Lung (tissue), 17 donors: ENCODE measurements at places on chromosomes 2 and 18. TPM values are rescaled to one million over a fixed set of nuclear protein-coding genes. Genes with fewer than 3 reads are reported as not detected.
A peak's percentile ranks its signal among the peaks of the same experiment; 100 is the strongest.

The PDE11A gene
- 0.25 TPM for total RNA-seq

The DSG3 gene
- not detected for total RNA-seq

The ABCG8 gene
- 0.80 TPM for total RNA-seq

The ITM2C gene
- total RNA-seq = 99.7 TPM

The SLC19A3 gene
- 56.5 TPM for total RNA-seq

The AFF3 gene
- total RNA-seq = 90.9 TPM

DNA sequence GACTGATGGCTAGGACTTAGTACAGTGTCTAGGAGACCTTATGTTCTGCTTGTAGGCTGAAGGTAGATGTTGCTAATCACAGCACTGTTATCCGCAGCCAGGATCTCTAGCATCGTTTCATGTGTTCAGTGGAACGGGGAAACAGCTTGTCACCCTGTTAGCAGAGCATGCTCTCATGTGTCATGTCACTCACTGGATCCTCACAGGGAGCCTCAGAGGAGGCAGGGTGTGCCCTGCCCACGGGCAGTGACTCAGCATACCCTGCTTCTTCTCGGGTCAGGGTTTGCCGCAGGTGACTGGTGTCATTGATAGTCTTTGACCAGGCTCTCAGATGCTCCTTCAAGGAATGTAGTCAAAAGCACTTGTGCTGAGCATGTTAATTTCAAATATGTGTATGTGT lies 44.4 kb downstream of the RPIA start:
- no peaks in the 10 kb centered on the region for H3K4me1 ChIP-seq
- H3K4me3 ChIP-seq = no peak overlapping the region
- no peak for DNase-seq
- H3K36me3 ChIP-seq = peaks cover 16% of the 10 kb centered on the region
- no peaks in the 10 kb centered on the region for H3K27me3 ChIP-seq

GRCh38 chr18:57737400-57738060 lies 65.6 kb downstream of the ATP8B1 start:
- no peak overlapping the region for H3K4me3 ChIP-seq
- H3K36me3 ChIP-seq = no peaks in the 10 kb centered on the region
- no peak for DNase-seq
- no peaks in the 10 kb centered on the region for H3K27me3 ChIP-seq
- H3K27ac ChIP-seq = peak overlapping the region; percentile 47
- H3K4me1 ChIP-seq = no peaks in the 10 kb centered on the region

DNA sequence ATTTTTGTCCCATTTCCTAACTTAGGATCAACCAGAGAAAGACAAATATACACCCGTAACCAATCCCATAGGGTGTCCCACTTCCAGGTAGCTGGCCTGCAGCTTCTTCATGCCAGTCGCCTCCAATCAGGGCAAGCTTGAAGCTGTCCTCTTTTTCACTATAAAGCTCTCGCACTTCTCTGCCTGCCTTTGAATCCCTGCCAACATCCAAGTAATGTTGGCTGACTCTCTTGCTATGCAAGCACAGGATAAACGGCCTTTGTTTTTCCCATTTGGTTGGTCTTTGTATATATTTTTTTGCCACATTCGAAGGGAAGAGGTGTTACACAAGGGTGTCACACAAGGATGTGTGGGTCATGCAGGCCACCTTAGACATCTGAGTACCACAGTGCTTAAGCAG lies 388.8 kb downstream of the CBLN2 start:
- DNase-seq = peak; percentile 82
- peaks cover 6% of the 10 kb centered on the region for H3K4me1 ChIP-seq
- no peak overlapping the region for H3K27ac ChIP-seq
- no peak overlapping the region for H3K4me3 ChIP-seq
- H3K27me3 ChIP-seq = no peaks in the 10 kb centered on the region

GRCh38 chr18:79702906-79703305 lies 23.3 kb downstream of the CTDP1 start:
- no peak for DNase-seq
- no peaks in the 10 kb centered on the region for H3K4me1 ChIP-seq
- H3K4me3 ChIP-seq = no peak overlapping the region
- H3K27ac ChIP-seq = no peak overlapping the region

- no peaks in the 10 kb centered on the region for H3K4me1 ChIP-seq
- no peak for DNase-seq
- H3K36me3 ChIP-seq = peaks cover 9% of the 10 kb centered on the region
Measured at GRCh38 chr2:63926815-63927214, 85.1 kb downstream of the UGP2 start.

- H3K27ac ChIP-seq = no peak overlapping the region
- H3K4me1 ChIP-seq = no peaks in the 10 kb centered on the region
- DNase-seq = no peak
- no peak overlapping the region for H3K4me3 ChIP-seq
- H3K36me3 ChIP-seq = no peaks in the 10 kb centered on the region
Measured at GRCh38 chr2:60559880-60560279, 6.4 kb upstream of the BCL11A start.

DNA sequence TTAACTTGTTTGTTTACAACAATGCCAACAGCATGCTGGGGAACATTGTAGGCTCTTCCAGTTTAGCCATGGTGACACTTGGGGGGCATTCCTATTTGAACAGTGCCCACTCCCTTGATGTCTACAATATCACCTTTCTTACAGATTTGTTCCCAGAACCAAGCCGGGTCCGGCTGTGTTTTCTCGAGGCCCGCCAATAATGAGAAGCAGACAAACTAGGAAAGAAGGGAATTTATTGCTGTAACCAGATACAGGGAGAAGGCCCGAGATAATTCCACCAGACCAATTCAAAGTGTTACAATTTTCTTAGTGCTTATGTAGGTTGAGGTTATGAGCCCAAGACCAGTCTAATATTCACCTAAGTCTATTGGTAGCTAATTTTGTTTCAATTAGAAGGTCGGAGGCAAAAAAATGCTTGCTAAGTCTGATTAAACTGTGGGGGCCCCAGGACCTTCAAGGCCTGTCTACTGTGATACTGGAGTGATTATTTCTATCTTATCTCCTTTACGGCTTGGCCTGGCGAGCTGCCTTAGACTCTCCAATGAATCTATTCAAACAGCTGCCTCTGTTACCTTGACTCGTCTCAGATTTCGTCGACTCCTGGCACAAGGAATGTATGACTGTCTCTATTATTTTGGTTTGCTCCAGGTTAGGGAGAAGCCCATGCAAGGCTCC lies 59.1 kb upstream of the PSME4 start:
- DNase-seq = no peak
- H3K27ac ChIP-seq = peak overlapping the region; percentile 30
- H3K4me1 ChIP-seq = no peaks in the 10 kb centered on the region
- no peaks in the 10 kb centered on the region for H3K36me3 ChIP-seq

- no peak overlapping the region for H3K27ac ChIP-seq
- H3K36me3 ChIP-seq = peaks cover 27% of the 10 kb centered on the region
- H3K4me1 ChIP-seq = no peaks in the 10 kb centered on the region
Measured at GRCh38 chr2:109555346-109555900, 58.3 kb downstream of the SEPTIN10 start.

DNA sequence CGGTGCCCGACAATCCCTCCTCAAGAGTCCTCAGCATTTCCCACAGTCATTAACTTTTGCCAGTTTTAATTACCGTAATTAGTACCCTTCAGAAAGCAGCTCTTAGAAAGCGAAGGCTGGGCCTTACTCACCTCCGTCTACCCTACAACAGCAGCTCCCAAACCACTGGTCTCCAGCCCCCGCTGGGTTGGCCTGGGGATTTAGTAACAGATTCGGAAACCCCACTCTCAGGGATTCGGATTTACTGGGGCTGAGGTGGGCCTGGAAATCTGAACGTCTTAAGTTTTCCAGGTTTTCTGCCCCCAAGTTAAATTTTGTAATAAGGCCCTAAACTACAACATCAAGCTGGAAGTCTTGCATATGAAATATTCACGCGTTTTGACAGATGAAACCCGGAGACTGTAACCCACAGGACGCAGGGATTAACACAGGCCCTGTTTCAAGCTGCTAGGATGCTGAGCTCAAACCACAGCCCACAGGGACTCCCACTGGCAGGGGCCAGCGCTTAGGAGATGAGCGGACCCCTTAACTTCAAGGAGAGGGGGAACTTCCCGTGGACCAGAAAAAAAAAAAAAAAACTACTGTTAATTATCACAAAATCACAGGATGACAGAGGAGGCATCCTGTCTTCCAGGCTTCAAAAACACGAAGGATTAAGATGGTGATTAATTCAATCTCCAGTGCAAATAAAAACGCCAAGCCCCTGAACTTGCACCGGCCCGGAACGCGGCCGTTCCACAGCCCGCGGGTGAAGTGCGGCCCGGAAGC lies 985 bp downstream of the ILKAP start:
- H3K27me3 ChIP-seq = no peaks in the 10 kb centered on the region
- DNase-seq = peak; percentile 17
- peak overlapping the region; percentile 83 for H3K4me3 ChIP-seq
- peak overlapping the region; percentile 98 for H3K27ac ChIP-seq
- peaks cover 2% of the 10 kb centered on the region for H3K36me3 ChIP-seq

GRCh38 chr2:224276251-224276650 lies 125.7 kb downstream of the FAM124B start:
- no peaks in the 10 kb centered on the region for H3K36me3 ChIP-seq
- no peaks in the 10 kb centered on the region for H3K27me3 ChIP-seq
- H3K27ac ChIP-seq = no peak overlapping the region
- H3K4me3 ChIP-seq = no peak overlapping the region
- no peaks in the 10 kb centered on the region for H3K4me1 ChIP-seq
- DNase-seq = no peak

DNA sequence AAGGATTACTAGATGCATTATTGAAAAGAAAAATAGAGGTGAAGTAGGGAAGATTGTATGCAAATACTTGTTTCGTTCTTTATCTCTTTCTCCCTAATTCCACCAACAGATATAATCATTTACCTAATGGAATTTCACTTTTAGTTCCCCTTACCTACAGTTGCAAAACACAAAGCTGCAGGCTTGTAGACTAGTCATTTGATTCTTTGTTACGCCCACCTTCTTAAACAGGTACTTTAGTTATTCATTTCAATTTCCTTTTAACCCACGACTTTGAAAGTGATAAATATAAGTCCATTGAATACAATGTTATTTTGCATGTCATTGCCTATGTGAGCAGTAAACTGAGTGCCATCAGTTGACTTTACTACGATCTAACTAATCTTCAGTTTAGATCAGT lies 3.9 kb upstream of the HRH4 start:
- H3K27me3 ChIP-seq = no peaks in the 10 kb centered on the region
- peaks cover 2% of the 10 kb centered on the region for H3K36me3 ChIP-seq

- no peaks in the 10 kb centered on the region for H3K36me3 ChIP-seq
- H3K4me3 ChIP-seq = no peak overlapping the region
- H3K27ac ChIP-seq = no peak overlapping the region
Measured at GRCh38 chr2:221018262-221018661, 553.8 kb downstream of the EPHA4 start.

GRCh38 chr18:75161256-75162028 lies 47.5 kb downstream of the PTGR3 start:
- peaks cover 14% of the 10 kb centered on the region for H3K4me1 ChIP-seq
- no peak overlapping the region for H3K4me3 ChIP-seq
- no peak overlapping the region for H3K27ac ChIP-seq
- no peaks in the 10 kb centered on the region for H3K27me3 ChIP-seq

DNA sequence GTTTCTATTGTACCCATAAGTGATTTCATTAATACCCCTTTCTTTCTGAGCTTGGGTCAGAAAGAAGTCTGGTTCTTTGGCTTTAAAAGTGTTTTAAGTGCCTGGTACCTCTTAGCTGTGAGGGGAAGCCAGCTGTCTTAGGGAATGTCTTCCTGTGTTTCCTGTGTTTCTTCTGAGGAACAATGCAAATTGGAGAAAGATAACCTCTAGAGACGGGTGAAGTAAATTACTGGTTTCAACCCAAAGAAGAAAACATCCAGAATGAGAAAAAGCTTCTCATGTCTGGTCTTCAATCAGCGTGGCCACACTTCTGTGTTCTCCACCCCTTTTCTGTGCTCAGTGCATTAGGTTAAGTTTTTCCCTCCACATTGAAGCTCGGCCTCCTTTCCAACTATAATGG lies 10.2 kb upstream of the CHN1 start:
- no peaks in the 10 kb centered on the region for H3K4me1 ChIP-seq
- no peak overlapping the region for H3K27ac ChIP-seq

DNA sequence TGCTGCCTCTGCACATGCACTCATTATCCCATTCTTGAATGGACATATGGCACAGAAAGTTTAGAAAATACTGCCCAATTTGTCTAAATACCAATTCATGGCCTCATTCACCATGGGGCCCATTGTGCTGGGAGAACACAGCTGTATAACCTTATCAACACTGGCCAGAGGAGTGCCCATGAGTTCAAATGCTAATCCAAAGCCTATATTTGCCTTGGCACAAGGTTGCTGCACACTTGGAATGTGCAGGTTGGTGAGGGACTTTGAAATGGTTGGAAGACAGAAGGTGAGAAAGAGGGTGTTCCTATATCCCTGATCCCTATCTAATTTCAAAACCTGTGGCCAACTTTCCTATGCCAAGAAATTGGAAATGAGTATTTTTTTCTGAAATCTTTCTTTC lies 693.9 kb upstream of the ID2 start:
- no peaks in the 10 kb centered on the region for H3K36me3 ChIP-seq
- H3K27me3 ChIP-seq = no peaks in the 10 kb centered on the region
- H3K27ac ChIP-seq = no peak overlapping the region

GRCh38 chr2:129732630-129733026 lies 246.8 kb upstream of the RAB6C start:
- no peaks in the 10 kb centered on the region for H3K4me1 ChIP-seq
- no peaks in the 10 kb centered on the region for H3K27me3 ChIP-seq
- no peak overlapping the region for H3K27ac ChIP-seq
- DNase-seq = no peak

DNA sequence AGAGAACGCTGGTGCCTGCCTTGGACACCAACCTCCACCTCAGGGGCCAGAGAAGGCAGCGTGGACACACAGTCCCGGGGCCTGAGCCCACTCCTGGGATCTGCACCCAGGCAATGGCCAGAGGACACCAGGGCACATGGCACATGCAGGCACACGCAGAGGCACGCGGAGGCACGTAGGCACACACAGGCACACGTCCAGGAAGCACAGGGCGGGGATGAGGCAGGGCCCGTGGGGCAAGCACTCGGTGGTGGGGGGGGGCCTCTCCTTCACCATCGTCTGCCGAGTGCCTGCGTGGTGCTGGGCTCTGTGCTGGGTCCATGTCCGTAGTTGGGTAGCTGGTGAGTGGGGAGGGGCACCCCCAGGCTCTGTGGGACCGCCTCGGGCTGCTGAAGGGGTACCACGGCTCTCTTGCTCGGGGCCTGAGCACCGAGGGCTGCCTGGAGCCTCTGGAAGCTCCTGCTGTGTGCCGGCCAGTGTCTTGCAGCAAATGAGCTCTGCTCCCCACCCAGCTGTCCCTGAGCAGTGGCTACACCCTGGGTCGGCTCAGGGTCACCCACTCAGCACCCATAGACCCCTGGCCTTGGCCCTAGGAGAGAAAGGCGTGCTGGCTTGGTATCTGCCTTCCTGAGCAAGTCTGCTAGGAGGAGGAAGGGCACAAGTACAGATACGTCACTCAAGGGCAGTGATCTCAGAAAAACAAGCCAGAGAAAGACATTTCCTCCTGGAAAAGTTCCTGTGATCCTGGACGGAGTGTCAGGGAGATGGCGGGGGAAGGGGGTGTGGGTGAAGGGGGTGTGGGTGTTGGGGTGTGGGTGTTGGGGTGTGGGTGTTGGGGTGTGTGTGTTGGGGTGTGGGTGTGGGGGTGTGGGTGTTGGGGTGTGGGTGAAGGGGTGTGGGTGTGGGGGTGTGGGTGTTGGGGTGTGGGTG lies 26.4 kb downstream of the RTP5 start:
- no peak overlapping the region for H3K27ac ChIP-seq
- DNase-seq = peak; percentile 77
- H3K4me3 ChIP-seq = no peak overlapping the region
- H3K4me1 ChIP-seq = peaks cover 26% of the 10 kb centered on the region
- no peaks in the 10 kb centered on the region for H3K27me3 ChIP-seq
- H3K36me3 ChIP-seq = no peaks in the 10 kb centered on the region

GRCh38 chr2:215521031-215521430 lies 85.2 kb upstream of the FN1 start:
- H3K27ac ChIP-seq = no peak overlapping the region
- no peaks in the 10 kb centered on the region for H3K36me3 ChIP-seq
- DNase-seq = no peak
- no peaks in the 10 kb centered on the region for H3K27me3 ChIP-seq
